ENCODE measurements at places on chromosomes 5 and 9.
A peak's percentile ranks its signal among the peaks of the same experiment; 100 is the strongest.

GRCh38 chr9:2257248-2257929 lies 242.2 kb downstream of the SMARCA2 start:
- DNase-seq: peak; percentile 11

- no peak for DNase-seq
Measured at GRCh38 chr5:147732291-147732883, 50.1 kb downstream of the JAKMIP2 start.

DNA sequence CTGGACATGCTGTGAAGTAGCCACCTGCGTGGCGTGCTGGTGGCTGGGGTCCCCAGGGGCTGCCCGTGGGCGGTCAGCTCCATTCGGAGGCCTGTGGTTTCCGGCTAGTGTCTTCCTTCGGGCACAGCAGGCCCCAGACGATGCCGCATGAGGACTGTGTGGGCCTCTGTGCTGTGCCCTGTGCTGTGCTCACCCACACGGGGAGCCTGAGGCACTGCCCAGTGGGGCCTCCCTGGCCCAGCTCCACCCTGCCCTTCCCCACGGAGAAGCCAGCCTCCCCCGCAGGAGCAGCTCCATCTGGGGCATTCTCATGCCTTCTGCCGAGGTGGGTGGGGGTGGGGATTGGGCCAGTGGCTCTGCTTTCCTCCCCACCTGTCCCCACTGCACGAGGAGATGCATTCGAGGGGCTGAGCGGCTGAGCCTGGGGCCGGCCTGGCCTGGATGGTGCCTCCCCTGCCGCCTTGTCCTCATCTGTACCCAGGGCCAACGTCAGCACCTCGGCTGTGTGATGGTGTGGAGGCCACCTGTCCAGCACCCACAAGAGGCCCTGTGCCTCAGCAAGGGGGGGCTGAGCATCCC lies 24.2 kb downstream of the RXRA start:
- no peak for DNase-seq

GRCh38 chr5:135319928-135320606 lies 79.0 kb downstream of the MACROH2A1 start:
- DNase-seq: no peak

- no peak for DNase-seq
Measured at GRCh38 chr5:63131626-63132285, 553.1 kb downstream of the LRRC70 start.

Measured in stimulated activated naive B cell treated with anti-CD40 and anti-IgM and Interleukin-4, amounts not matched to agents 10 μg/mL and 1 μg/mL and 100 μg/mL, for 72 hours (primary cell).